Peyer's patch (tissue), 4 donors: ENCODE measurements at places on chromosomes 3 and 15. TPM values are rescaled to one million over a fixed set of nuclear protein-coding genes. Genes with fewer than 3 reads are reported as not detected.

TMCO5A gene
- total RNA-seq = not detected

GRCh38 chr15:48547286-48547685 lies 98.2 kb downstream of the FBN1 start:
- no peak for DNase-seq
- no peaks in the 10 kb centered on the region for H3K27me3 ChIP-seq
- H3K4me1 ChIP-seq = no peaks in the 10 kb centered on the region
- H3K36me3 ChIP-seq = no peaks in the 10 kb centered on the region
- no peak overlapping the region for H3K27ac ChIP-seq

TMEM207 gene
- not detected for total RNA-seq

COL8A1 gene
- 5.3 TPM for total RNA-seq

NECTIN3 gene
- total RNA-seq = 28.1 TPM
